Right forelimb (tissue), 1 donor: ENCODE measurements at places on chromosomes 2 and 18.
A peak's percentile ranks its signal among the peaks of the same experiment; 100 is the strongest.

DNA sequence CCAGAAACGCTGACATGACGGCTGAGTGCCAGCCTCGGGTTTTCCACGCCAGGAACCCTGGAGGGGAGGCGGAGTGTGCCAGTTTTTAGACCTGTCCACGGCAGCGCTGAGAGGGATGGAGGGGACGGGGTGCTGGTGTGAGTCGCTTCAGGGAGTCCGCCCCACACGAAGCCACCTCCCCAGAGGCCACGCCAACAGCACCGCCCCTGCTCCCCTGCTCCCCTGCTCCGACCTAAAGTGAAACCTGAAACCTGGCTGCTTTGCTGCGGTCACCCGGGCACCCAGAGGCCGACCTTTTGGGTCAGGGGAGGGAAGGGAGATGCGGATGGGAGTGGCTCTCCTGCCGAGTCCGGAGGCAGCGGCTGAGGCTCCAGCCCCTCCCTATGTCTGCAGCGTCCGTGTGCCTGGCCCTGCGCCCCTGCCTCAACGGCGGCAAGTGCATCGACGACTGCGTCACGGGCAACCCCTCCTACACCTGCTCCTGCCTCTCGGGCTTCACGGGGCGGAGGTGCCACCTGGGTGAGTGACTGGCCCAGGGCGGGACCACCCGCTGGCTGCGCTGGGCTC lies 38.1 kb downstream of the SNED1 start:
- no peak for DNase-seq

GRCh38 chr18:12944709-12945108 lies 3.1 kb upstream of the SEH1L start:
- peak; percentile 67 for DNase-seq

DNA sequence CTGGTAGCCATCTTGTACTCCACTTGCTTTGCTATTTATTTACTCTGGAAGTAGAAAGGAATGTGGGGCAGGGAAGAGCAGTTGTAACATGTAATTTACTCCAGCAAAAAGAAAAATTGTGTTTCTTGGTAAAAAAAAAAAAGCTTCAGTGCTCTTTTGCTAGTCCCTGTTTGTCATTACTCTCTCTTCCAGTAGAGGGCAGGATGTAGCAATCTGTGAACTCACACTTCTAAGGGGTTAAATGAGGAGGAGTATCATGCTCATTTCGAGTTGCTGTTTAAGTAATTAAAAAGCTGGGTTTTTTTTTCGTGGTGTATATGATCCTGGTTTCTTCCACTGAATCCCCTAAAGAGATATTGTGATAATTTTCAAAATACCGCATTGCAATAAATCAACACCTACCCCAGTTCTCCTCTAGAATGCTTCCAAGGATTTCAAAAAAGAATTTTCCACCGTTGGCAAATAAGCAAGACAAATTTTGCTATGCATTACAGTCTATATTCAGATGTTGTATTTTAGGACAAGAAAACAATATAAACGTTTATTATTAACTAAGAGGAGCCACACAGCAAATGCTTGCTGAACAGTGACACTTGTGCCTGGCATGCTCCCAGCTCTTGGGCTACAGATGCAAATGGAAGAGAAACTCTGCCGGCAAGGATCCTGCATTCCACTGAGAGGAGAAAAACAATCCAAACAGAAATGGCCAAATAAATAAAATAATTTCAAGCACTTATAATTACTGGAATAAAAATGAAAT lies 261.6 kb downstream of the ASXL3 start:
- DNase-seq: peak; percentile 51

DNA sequence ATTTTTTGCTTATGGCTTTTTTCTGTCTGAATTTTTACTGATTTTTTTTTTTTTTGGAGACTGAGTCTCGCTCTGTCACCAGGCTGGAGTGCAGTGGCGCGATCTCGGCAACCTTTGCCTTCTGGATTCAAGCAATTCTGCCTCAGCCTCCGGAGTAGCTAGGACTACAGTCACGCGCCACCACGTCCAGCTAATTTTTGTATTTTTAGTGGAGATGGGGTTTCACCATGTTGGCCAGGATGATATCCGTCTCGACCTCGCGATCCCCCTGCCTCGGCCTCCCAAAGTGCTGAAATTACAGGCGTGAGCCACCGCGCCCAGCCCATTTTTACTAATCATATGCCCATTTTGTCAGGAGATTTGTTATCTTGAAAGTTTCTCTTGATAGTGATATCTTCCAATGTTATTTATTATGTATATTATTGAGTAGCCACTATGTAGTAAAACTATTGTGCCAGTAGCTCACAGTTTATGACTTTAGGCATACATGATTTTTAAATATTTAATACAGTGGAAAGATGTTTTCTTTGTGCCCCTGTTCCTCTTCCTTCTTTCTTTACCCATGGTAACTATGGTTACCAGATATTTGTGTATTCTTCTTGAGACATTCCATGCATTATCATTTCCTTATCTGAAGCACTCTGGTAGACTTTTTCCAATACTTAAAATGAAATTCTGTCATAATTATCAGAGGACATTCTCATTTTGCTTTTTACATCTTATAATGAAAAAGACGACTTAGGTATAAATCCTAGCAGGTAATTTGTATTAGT lies 2.1 kb downstream of the HAT1 start:
- no peak for DNase-seq

DNA sequence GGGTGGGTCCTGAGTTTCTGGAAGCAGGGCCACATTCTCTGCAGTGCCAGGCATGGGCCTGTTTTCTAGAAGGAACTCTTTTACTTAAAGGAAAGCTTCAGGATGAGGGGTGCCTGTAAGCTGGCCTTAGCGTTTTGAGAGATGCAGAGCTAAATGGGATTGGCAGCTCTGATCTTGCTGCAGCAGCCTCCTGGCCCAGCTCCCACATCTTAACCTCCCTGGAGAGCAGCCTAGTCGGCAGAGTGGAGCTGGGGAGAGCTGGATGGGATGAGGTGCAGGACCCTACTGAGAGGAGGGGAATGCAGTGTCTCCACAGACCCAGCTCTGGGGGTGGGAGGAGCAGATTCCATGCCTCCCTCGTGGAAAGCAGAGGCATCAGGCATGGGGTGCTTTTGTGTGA lies 52.0 kb downstream of the TMEM17 start:
- no peak for DNase-seq

DNA sequence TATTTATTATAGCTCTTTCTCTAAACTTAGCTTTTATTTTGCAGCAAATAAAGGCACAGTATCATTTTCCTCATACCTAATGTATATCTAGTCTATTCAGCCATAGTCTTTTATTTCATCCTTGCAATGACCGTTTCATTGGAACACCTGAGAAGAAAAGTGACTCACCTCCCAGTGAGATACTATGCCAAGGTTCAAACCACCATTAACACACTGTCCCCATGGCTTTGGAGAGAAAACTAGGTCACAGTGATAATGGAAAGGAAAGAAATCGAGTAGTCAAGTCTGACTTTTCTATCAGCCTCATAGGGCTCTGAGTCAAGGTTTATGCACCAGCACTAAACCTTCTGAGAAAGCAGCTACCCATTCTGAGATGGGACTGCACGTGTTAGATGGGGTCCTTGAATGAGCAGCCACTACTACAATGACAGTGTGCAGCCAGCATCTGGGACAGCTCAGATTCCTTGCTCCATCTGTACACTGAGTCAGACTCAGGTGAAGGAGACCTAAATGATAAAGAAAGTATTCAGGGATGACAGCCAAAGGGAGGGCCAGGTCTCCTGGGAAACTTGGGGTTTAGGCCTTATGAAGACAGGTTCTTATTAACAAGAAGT lies 971.1 kb upstream of the ACVR2A start:
- DNase-seq: no peak

DNA sequence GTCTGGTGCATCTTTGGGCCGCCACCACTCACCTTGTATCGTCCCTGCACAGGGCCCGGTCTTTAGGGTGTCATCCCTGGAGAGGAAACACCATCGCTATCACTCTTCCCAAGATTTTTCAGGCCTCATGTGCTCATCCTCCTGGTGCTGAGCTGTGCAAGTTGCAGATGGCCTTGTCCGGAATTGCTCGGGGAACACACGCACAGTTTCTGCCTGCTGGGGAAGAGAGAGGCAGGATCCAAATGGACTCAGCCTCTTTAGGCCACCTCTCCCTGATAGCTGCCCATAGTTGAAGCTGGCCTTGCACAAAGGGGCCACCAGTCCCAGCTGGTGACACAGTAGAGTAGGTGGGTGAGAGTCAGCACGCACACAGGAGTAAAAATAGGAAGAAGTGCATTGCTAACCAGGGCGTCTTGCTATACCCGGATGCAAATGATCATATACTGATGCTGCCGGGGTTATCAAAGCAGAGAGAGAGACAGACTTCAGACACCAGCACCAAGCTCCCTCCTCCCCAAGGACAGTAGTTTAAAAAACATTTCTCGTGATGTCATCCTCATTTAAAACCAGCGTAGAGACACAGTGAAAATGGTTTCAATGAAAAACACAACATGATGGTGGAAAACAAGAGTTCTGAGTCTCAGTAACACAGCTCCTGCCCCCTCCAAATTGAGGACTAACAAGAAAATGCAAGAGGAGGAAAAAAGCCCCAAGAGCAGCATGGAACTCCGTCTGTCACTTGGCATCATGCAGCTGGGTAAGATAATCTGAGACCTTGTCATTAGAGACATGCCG lies 147.5 kb upstream of the NCK2 start:
- DNase-seq: no peak

GRCh38 chr2:157487271-157487610 lies 43.4 kb upstream of the CYTIP start:
- DNase-seq: no peak

GRCh38 chr2:209368914-209369313 lies 54.9 kb upstream of the MAP2 start:
- no peak for DNase-seq

- no peak for DNase-seq
These were observed 1.4 kb upstream of the SERTAD2 start for GRCh38 chr2:64655018-64655664.

DNA sequence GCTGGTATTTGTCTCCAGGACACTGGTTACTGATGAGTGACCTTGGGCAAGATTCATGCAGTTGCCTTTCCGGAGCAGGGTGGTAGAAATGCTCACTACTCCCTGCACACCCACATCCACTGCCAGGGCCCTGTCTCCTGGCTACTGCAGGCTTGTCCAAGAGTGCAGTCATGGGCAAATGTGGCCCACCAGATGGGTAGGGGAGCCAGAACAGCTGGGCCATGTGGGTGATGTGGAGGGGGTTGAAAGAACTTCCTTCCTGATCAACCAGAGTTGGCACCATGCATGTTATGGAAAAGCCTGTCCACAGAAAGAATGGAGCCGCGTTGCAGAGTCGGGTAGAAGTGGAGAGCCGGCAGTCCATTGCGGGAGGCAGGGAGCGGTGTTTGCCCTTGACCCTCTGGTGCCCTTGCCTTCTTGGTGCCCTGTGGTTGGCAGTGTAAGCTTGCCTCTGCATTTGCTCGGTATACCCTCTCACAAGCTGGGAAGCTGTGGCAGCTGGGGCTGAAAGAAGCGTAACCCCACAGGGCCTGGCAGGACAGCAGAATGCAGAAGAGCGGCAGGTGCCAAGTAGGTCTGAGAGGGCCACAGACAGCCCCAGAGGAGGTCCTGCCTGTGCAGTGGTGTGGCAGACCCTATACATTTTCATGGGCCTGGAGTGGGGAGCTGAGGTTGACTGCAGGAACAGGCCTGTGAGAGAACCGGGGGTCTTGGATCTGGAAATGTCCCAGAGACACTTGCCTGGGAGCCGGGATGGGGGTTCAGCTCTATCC lies 253.2 kb downstream of the TFCP2L1 start:
- DNase-seq: peak; percentile 24

DNA sequence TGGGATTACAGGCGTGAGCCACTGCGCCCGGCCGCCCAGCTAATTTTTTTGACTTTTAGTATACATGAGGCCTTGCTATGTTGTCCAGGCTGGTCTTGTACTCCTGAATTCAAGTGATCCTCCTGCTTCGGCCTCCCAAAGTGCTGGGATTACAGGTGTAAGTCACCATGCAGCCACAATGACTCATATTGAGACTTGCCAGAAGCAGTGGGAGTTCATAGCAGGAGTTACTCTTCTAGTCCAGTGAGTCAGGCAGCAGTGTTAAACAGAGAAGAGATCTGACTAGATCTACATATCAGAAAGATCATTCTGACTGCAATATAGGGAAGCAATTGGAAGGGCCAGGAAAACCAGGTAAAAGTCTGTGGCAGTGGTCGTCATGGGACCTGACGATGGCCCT lies 1.5 kb upstream of the FLACC1 start:
- no peak for DNase-seq

- no peak for DNase-seq
These were observed 768 bp upstream of the CYBRD1 start for GRCh38 chr2:171521361-171522051.

GRCh38 chr2:12335995-12336394 lies 380.7 kb upstream of the TRIB2 start:
- DNase-seq: no peak

GRCh38 chr2:234269769-234270204 lies 219.3 kb downstream of the SPP2 start:
- DNase-seq: no peak

- DNase-seq: no peak
These were observed 106.7 kb upstream of the CHAC2 start for GRCh38 chr2:53660886-53661285.

- DNase-seq: no peak
These were observed 13.2 kb upstream of the MYO1B start for GRCh38 chr2:191231995-191232394.

DNA sequence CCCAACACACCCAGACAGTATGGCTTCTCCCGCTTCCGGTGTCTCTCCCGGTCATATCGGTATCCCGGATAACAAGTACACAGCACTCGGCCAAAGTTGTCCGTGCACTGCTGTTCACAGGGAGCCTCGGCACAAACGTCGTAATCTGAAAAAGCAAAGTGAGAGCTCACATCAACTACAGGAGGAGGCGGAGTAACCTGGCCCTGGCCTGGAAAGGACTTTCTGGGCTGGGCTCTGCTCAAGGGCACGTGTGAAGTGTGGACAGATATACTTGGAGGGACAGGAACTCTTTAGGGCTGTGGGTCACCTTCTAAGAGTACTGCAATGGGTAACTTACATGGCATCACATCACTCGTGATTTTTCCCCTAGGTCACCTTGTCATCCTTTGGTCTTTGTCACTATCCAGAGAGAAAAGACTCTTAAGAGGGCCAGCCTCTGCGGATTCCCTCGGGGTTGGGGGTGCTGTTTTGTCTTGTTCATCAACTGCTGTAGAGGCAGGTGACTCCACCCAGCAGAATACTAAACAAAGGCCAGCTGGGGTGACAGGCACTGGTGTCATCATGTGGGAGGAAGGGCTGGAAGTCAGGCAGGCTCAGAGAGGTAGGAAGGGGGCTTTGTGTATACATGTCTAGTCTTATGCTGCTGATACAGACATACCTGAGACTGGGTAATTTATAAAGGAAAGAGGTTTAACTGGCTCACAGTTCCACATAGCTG lies 110.6 kb upstream of the LMAN1 start:
- no peak for DNase-seq

- DNase-seq: no peak
These were observed 589 bp upstream of the DAW1 start for GRCh38 chr2:227870710-227871374.

DNA sequence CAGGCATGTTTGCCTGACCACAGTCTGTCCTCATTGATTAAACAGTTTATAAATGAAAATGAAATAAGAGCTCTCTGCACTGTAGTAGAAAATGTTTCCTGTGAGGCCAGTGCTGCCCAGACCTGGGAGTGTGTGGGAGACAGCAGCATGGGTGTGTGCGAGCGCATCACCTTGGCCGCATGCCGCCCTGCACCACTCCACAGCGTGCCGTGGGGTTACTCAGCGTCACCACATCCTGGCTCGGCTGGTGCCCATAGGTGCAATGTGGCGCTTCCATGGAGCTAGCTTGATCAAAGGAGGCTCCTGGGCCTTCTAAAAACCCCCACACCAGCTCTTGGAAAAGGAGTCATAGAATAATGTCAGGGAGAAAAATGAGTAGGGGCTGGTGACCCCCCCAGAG lies 76.0 kb upstream of the EPC2 start:
- no peak for DNase-seq

- DNase-seq: no peak
These were observed 243.4 kb downstream of the SLC8A1 start for GRCh38 chr2:40208463-40208862.
